Pons (tissue), 1 donor: ENCODE measurements at places on chromosomes 6 and 20.

GRCh38 chr6:129936329-129937165 lies 75.4 kb upstream of the TMEM244 start:
- DNase-seq = peak; percentile 85

GRCh38 chr6:55875400-55875799 lies at the start of gene BMP5:
Gene BMP5 (minus strand): TSS chr6:55875590. CDS start chr6:55874865, 725 bp downstream.
- no peak for DNase-seq

GRCh38 chr6:143559051-143559660 lies 47.6 kb upstream of the FUCA2 start:
- no peak for DNase-seq

- DNase-seq = no peak
Measured at GRCh38 chr6:52325695-52326471, 36.1 kb upstream of the PAQR8 start.

DNA sequence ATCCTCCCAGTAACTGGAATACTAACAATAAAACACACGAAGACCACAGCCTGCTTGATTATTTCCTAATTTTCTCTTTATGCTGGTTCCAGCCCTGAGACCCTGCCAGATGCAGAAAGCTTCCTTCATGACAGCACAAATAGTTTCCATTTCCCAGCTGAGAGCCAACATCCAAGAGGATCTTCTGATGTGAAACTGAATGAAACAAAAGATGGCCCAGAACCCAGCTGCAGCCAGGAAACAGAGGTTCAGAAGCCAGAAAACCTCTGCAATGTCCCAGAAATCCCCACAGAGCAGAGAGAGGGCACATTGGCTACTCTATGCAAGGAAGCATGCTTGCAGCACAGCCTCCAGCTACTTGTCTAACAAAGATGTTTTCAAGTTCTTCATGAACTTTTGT lies 61.8 kb upstream of the PLEKHG1 start:
- DNase-seq = peak; percentile 55

- no peak for DNase-seq
Measured at GRCh38 chr6:87504441-87504840, 31.7 kb downstream of the SLC35A1 start.

DNA sequence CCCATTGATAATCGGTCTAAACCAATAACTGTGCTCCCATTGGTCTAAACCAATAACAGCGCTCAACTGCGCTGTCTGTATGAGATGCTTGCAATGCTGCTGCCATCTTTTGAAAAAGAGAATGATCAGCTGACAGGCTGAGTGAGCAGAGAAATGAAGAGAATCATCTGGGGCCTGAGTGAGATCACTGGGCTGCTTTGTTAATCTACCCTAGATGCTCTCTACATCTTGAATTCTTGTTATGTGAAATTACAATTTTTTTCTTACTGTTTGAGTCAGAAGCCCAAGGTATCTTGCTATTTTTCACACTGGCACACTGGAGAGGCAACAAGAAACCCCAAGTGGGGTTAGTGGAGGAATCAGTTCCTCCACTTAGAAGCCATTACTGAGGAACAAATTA lies 91.5 kb upstream of the GCM1 start:
- no peak for DNase-seq

- DNase-seq = no peak
Measured at GRCh38 chr6:118223316-118223715, 316.3 kb downstream of the SLC35F1 start.
